ENCODE measurements at places on chromosomes 3 and 15. TPM values are rescaled to one million over a fixed set of nuclear protein-coding genes. Genes with fewer than 3 reads are reported as not detected.

DNA sequence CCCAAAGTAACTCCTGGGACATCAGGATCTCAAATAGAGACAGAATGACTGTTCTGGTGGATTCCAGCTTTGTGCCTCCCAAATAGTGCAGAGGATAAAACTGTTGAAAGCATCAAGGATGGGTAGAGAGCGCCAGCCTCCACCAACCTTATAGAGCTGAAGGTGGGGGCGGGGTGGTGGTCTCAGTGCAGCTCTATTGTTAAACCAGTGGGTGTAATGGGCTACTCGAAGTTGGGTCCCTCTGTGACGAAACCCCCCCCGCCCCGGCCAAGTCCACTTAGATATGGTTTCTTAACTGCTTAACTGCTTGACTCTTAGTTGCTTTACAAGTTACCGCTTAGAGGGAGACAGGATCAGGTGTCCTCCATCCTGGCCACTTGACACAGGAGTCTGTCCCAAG lies 22.7 kb downstream of the DHX30 start:
- peak; percentile 46 for DNase-seq

ZIC1 gene
- not detected for total RNA-seq

DNA sequence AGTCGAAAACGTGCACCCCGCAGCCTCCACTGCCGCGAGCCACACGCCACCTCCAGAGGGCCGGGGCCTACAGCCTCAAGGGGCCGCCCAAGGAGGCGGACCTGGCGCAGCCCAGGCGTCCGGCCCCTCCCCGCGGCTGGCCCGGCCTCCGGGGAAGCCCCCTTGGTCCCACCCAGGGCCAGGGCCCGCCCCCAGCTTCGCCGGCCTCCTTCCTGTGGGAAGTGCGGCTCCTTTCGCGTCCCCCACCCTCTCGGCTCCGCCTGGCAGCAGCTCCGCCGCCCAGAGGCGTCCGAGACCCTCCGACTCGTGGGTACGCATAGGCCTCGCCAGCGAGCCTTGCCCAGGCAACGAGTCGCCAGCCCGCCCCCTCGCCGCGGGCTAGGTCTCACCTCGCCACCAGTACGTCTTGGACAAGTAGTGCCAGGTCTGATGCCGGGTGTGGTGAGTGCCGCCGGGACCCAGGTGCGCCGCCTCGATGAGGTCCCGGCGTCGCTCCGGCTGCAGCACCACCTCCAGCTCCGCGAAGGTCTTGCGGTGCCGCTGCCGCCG lies 642 bp downstream of the ZBTB11 start:
- DNase-seq = peak; percentile 97

CHP1 gene
- 163 TPM for total RNA-seq

DNA sequence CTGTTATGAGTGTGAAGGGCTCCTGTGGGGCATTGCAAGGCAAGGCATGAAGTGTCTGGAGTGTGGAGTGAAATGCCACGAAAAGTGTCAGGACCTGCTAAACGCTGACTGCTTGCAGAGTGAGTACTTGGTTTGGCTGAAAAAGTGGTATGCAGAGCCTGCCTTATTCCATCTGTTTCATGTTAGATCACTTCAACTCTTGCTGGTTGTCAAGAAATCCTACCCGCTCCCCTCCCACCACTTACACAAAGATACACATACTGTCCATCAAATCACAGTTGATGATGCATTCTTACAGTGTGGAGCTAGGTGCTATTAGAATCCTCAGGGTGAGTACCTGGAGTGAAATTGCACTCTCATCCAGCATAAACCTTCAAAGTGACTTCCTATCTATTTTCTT lies 272.1 kb downstream of the UNC13C start:
- no peak for DNase-seq
